ENCODE measurements at places on chromosomes 2 and 18. TPM values are rescaled to one million over a fixed set of nuclear protein-coding genes. Genes with fewer than 3 reads are reported as not detected.

The PAX8 gene
- 3.4 TPM for polyA plus RNA-seq

The ATG4B gene
- polyA plus RNA-seq, result 42.6 TPM

The MAP3K19 gene
- polyA plus RNA-seq, result not detected

The RAB11FIP5 gene
- 11.5 TPM for polyA plus RNA-seq

The TANC1 gene
- 20.6 TPM for polyA plus RNA-seq

The PRKAG3 gene
- polyA plus RNA-seq, result not detected

The SLC4A5 gene
- polyA plus RNA-seq, result 1.7 TPM

The SERPINB12 gene
- 1.4 TPM for polyA plus RNA-seq

The GALNT13 gene
- polyA plus RNA-seq, result not detected

The NTSR2 gene
- not detected for polyA plus RNA-seq

The ZNF24 gene
- 39.8 TPM for polyA plus RNA-seq

The CNTNAP5 gene
- polyA plus RNA-seq, result 0.31 TPM

The TPO gene
- polyA plus RNA-seq, result not detected

The IGFBP5 gene
- polyA plus RNA-seq, result 570 TPM

The ALK gene
- 0.42 TPM for polyA plus RNA-seq

The HAAO gene
- polyA plus RNA-seq, result 14.2 TPM

The PNPT1 gene
- polyA plus RNA-seq, result not detected

The SP3 gene
- polyA plus RNA-seq, result 68.8 TPM

The CHRNG gene
- 74.3 TPM for polyA plus RNA-seq

The VWA3B gene
- polyA plus RNA-seq, result 0.52 TPM

The SYT4 gene
- polyA plus RNA-seq, result 0.16 TPM

The MYCN gene
- 11.9 TPM for polyA plus RNA-seq

The GNAL gene
- 6.9 TPM for polyA plus RNA-seq

The LIMS1 gene
- 49.1 TPM for polyA plus RNA-seq

The SPATS2L gene
- 265 TPM for polyA plus RNA-seq

The DSG4 gene
- polyA plus RNA-seq, result 0.04 TPM

The C1D gene
- polyA plus RNA-seq, result 48.4 TPM

The CCDC141 gene
- 53.6 TPM for polyA plus RNA-seq

The REG1B gene
- polyA plus RNA-seq, result not detected

The MYO5B gene
- polyA plus RNA-seq, result 1.0 TPM

The GCG gene
- polyA plus RNA-seq, result 75.9 TPM

The FOXI3 gene
- not detected for polyA plus RNA-seq

The ERICH2 gene
- 0.80 TPM for polyA plus RNA-seq

The FBXO41 gene
- 0.12 TPM for polyA plus RNA-seq

The TBR1 gene
- not detected for polyA plus RNA-seq

The FMNL2 gene
- polyA plus RNA-seq, result 33.0 TPM

The ABCB11 gene
- polyA plus RNA-seq, result 0.11 TPM

Data from muscle of arm (tissue), 14 donors.